ENCODE measurements at places on chromosomes 5 and 9.

GRCh38 chr5:20360263-20360662, 372.3 kb upstream of the CDH18 start:
- no peak for DNase-seq

GRCh38 chr9:116234081-116234480, 80.5 kb downstream of the PAPPA start:
- no peak for DNase-seq

- no peak for DNase-seq
Measured at GRCh38 chr9:108269371-108269770, 586.4 kb downstream of the ACTL7B start.

GRCh38 chr5:55599148-55600050, 64.6 kb upstream of the PLPP1 start:
- DNase-seq = no peak

- DNase-seq = no peak
Measured at GRCh38 chr9:108444400-108445358, 411.1 kb downstream of the ACTL7B start.
